Right forelimb (tissue), 1 donor: ENCODE measurements at places on chromosomes 2 and 18.

- DNase-seq = peak; percentile 68
Measured at GRCh38 chr18:32019251-32019948, 775 bp downstream of the RNF125 start.

DNA sequence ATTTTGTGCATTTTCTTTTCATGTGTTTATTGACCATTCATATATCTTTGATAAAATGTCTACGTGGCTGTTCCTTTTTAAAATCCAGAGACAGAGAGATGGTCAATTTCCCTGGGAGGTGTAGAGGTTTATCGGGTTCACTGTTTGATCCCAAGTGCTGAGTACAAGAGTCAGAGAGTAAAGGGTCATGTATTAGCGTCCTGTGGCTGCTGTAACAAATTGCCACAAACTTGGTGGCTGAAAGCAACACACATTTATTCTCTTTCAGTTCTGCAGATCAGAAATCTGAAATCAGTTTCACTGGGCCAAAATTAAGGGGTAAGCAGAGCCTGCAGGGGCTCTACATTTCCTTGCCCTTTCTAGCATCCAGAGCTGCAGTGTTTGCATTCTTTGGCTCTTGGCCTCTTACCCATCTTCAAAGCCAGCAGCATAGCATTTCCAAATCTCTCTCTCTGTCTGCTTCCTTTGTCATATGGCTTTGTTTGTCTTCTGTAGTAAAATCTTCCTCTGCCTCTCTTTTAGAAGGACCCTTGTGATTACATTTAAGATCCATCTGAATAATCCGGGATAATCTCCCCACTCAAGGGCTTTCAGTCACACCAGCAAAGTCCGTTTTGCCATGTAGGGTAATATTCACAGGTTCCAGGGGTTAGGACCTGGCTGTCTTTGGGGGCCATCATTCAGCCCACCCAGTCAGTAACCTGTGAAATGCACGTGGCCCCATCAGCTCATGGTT lies 49.9 kb downstream of the TMEM17 start:
- DNase-seq = no peak

- no peak for DNase-seq
Measured at GRCh38 chr2:187438455-187438854, 9.6 kb downstream of the CALCRL start.

- DNase-seq = no peak
Measured at GRCh38 chr18:30378097-30378496, 664.4 kb downstream of the DSC3 start.

DNA sequence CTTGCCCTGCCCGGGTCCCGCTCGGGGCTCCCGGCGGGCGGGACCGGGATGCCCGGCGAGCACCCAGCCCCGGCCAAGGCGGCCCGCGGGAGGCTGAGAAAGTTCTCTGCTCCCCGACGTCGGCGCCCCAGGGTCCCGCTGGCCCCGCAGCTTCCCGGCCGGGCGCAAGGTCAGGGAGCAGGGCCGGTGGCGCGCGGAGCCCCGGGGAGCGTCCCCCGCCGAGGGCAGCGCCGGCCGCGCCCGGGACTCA lies 331 bp downstream of the SERPINE2 start:
- DNase-seq = no peak

DNA sequence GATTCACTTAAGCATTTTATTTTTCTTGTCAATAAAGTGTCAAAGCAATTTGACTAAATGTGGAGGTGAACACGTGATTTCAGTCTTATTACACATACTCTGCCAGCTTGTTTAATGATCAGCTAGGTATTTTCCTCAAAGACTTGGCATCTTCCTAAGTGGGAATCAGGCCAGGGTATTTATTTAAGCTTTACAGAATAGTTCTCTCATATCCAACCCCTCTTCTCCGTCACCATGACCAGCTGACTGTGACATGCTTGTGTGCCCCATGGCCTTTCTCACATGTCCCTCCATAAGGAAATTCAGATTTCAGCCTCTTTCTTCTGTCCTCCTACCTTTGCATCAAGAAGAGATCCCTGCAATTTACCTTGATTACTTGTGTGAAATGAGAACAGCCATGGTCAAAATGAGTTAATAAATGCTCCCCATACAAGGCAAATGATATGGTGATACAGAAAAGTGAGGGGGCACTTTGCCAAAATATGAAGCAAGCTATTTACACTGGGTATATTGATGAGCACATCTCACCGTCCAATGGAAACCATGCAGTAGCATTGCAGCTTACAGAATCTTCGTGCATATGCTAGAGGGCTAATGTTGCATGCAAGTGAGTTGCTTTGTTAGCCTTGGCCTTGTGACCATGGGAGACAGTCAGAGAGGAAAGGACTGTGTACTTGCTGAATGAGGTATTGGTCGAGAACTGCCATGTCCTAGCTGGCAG lies 202.2 kb downstream of the RNF152 start:
- no peak for DNase-seq

DNA sequence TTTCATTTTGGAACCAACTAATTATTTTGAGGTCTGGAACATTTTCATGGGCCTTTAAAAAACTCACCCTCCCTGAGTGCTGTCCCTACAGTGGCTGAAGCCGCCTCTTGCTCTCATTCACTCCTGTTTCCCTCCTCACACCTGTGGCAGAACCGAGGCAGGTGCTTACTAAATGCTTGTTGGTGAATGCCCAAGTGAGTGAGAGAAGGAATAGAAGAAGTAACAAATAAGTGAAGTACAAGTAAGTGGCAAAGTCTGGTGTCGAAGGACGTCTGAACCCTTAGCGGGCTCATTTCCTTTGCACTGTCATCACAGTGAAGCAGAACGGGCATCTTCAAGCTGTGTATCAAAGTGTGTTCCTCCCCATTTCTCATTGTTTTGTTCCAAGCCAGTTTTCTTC lies 135.2 kb downstream of the RHBDD1 start:
- no peak for DNase-seq

- DNase-seq = no peak
Measured at GRCh38 chr18:66731890-66732289, 128.0 kb upstream of the CDH19 start.

GRCh38 chr2:187906021-187906420 lies 351.8 kb upstream of the TFPI start:
- DNase-seq = no peak

DNA sequence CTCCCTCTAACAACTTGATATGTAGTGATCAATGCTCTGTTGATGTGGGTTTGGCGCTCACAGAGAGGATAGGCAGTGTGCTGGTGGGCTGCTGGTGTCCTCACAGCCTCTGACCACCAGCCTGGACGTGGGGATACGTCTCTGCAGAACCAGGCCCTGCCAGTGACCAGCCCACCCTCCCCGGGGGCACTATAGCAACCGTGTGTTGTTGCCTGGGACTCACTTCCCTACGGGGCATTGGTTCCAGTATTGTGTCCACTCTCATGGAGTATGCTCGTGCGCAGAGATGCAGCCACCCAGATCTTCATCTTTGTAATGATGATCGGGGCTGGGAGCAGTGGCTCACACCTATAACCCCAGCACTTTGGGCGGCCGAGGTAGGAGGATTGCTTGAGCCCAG lies 180.1 kb downstream of the LDLRAD4 start:
- no peak for DNase-seq

GRCh38 chr2:80778704-80779103 lies 474.2 kb upstream of the LRRTM1 start:
- DNase-seq = no peak

DNA sequence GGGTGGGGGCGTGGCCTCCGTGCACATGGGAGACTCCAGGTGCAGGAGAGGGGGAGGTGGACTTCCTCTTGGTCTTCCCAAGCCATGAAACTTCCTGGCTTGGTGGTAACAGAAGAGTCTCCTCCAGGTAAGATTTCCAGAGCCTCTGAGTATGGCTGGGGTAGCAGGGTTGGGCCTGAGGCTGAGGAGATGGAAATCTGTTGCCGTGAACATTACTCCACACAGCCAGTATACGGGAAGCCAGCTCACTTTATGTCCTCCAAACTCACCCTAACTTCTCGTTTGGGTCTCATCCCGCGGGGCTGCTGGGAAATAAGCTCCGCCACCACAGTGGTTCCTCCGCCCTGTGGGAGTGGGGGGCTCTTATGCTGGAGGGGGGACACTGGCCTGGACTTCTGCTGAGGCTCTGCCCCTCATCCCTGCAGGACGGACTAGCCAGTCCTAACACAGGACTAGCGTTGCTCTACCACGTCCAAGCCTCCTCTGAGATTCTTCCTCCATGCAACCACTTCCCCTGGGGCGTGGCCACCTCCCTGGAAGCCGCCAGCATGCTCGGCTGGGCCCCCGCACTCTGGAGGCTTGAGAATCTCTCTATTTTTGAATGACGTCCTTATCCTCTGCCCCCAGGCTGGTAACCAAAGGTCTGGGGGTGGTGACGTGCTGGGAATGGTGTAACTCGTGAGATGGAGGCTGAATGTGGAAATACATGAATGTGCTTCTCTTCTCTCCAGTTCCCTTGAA lies 777 bp upstream of the RAB17 start:
- DNase-seq = no peak

DNA sequence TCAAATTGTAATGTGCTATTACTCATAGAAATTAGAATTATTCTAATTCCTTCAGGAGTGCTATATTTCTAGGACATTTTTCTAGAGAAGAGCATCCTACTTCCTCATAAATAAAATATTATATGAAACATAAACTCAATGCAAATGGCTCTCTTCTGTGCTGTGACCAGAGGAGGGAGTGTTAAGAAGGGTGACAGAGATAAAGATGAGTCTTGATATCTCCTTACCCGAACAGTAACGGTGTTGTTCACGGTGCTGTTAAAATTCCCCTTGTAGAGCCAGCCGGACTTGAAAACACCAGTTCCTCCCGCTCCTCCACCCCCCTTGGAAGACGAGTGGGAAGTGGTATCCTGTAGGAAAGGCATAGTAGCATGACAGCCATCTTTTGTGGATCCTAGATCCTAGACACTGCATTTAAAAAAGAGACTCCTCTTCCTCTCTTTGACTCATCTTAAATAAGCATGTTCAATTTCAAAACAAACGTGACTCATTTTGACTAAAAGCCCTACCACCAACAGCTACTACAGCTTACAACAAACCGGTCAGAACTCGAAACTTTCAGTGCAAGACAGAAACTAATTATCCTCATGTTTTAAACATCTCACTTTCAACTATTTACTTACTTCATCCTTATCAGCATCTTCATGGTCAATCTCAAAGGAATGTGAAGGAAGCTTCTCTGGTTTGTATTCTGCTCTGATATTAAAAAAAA lies 156.3 kb downstream of the DOCK10 start:
- DNase-seq = no peak

GRCh38 chr18:14922031-14922430 lies 174.1 kb downstream of the ANKRD30B start:
- no peak for DNase-seq

- no peak for DNase-seq
Measured at GRCh38 chr2:122523143-122523542, 767.7 kb downstream of the TSN start.

DNA sequence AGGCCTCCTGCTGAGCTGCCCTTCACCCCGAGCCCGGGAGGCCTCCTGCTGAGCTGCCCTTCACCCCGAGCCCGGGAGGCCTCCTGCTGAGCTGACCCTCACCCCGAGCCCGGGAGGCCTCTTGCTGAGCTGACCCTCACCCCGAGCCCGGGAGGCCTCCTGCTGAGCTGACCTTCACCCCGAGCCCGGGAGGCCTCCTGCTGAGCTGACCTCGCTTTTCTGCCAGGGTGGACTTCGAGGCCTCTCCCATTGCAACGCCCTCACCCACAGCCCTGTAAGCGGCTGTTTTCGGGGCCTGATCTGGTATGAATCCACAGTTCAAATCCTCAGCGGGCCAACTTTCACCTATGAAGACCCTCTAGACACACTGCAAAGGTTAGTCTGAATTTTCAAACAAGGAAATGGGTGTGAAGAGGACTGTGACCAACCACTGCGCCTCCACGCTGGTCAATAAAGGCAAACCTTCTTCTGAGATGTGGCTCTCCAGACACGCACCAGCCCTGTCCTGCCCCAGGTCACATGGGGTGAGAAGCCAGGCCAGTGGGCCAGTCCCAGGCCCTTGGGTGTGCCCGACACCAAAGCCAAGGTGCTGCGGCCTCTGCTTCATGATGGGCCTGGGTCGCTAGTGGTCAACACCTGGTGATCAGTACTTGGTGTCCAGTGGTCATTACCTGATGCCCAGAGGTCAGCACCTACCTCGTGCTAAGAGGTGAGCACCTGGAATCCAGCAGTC lies 225.1 kb upstream of the SALL3 start:
- no peak for DNase-seq

GRCh38 chr2:230798769-230799399 lies 65.9 kb upstream of the ITM2C start:
- DNase-seq = no peak

DNA sequence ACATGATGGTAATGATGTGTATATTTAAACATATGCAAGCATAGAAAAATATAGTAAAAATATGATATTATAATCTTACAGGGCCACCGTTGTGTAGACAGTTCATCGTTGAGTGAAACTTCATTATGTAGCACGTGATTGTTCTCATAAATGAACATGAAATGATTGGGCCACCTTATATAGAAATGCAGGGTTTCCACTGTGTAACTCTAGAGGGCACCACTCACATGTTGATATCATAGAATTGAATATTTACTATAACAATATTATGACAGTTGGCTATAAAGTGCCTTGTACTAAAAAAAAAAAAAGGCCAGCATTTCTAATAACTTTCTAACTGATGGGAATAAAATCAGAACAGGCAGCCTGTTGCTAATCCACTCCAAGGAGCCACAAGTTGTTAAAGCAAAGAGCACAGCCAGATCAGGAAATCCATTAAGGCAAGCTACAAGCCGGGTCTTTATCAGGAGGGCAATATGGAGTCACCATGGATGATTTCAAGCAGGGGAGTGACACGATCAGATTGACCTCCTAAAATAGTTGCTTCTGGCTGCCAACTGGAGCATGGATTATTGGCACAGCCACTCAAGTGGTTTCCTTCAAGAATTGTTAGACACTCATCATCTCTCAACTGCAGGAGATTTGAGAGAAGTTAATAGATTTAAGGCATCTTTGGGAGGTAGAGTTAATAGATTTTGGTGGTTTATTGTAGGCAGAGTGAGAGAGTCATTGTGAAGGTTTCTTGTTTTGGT lies 16.7 kb downstream of the IL1F10 start:
- DNase-seq = no peak

DNA sequence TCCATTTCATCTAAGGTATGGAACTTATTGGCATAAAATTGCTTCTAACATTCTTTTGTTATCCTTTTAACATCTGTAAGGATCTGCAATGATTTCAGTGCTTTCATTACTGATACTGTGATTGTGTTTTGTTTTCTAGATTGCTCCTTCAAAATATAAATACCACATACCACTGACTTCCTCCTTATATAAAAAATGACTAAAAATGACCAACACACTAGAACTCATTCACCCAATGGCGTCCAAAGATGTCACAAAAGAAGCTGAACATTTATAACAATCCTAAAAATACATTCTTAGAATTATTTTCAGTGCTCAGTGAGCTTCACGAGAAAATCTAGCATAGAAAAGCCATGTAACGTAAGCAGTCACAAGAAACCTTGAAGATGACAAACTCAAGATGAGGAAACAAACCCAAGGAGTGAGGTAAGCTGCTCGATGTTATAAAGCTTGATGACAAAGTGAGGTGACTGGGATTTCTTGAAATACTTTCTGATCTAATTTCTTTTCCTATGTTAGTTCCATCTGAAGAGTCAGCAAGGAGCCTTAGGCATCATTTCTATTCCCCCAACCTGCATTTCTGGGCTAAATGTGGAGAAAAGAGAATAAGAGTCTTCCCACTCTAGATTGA lies 42.6 kb downstream of the PNO1 start:
- no peak for DNase-seq
